ENCODE measurements at places on chromosomes 5 and 9.

- no peak for DNase-seq
Observed at GRCh38 chr5:40333459-40334241, 346.1 kb upstream of the PTGER4 start.

DNA sequence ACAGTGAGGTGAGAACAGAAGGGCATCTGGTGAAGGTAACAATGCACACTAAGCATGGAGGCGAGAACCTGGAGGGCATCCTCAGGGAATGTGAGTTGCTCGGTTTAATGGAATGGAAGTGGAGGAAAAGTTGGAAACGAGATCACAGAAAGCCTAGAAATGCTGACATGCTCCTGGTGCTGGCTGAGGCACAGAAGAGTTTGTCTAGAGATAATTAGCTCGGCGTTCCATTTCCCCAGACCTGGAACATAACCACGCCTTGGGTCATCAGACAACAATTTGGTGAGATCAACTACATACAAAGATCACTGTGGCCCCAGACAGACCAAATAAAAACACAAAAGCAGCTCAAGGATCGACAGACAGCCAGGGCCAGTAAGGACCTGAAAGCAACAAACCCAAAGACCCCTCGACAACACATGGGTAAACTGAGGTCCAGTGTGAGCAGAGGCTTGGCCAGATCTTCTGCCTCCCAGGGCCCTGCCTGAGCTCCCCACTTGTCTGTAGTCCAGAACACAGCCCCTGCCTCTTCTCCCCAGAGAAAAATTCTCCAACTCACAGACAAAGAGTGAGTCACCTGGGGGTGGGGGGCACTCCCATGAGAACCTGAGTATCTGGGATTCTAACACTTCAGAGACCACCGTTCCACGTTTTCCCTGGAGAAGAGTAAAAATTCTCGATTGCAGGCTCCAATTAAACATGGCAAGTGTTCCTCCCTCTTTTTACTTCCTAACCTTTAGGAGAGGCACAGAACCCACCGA is 52.5 kb downstream of the SHB start:
- no peak for DNase-seq

DNA sequence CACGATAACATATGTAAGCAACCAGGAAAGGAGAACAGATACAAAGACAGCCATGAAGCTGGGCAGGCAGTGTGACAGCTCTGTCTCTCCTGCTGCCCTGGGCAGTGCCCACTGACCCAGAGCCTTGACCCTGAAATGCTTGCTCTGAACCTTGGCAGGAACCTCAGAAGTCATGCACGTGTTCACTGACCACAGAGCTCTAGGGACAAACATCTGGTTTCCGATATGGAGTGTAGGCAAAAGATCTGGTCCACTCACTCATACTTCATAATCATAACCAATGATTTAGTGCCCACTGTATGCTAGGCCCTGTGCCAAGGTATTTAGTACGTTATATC is 102.6 kb downstream of the FSTL4 start:
- DNase-seq, result no peak

DNA sequence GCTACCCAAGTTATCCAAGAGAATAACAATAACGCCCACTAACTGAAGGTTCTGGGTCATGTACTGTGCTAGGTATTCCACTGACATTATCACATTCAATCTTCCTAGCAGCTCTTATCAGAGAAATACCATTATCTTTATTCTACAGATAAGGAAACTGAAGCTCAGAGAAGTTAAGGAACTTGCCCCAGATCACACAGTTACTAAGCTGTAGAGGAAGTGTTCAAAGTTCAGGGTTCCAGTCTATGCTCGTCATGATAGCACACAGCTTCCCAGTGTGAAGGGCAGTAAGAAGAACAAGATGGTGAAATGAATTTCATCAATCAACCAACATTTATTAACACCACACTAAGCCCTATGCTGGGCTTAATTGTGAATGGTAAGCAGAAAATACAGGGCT is 29.6 kb downstream of the ELOVL7 start:
- no peak for DNase-seq

- no peak for DNase-seq
Observed at GRCh38 chr9:91066042-91066415, 264.4 kb downstream of the SYK start.

DNA sequence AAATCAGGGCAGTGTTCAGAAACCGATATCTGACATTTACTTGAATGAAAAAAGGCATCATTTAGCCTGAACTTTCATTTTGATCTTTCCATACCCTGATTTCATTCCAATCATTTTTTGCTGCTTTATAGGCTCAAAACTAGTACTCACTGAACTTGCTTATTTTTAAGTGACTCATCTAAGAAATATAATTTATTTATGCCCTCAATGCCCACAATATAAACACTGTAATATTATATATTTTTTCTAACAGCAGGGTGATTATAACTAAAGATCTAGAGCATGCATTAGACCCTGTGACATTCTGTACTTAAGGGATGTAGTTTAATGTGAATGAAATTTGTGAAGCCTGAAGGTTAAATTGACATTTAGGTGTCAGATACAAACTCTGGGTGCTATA is 446.1 kb upstream of the CDH10 start:
- DNase-seq, result no peak

DNA sequence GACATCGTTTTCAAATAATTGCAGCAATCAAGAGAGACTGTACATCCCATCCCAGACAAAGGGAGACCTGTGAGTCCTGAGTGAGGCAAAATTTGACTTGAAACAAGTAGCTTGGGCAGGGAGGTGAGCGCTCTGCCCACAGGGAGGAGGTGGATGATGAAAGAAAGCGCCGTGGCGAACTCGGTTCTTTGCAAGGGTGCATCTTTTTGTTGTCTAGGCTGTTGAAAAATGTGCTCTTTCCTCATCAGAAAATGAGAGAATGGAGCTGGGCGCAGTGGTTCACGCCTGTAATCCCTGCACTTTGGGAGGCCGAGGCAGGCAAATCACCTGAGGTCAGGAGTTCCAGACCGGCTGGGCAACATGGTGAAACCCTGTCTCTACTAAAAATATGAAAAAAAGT is 150.5 kb downstream of the GAPVD1 start:
- no peak for DNase-seq

DNA sequence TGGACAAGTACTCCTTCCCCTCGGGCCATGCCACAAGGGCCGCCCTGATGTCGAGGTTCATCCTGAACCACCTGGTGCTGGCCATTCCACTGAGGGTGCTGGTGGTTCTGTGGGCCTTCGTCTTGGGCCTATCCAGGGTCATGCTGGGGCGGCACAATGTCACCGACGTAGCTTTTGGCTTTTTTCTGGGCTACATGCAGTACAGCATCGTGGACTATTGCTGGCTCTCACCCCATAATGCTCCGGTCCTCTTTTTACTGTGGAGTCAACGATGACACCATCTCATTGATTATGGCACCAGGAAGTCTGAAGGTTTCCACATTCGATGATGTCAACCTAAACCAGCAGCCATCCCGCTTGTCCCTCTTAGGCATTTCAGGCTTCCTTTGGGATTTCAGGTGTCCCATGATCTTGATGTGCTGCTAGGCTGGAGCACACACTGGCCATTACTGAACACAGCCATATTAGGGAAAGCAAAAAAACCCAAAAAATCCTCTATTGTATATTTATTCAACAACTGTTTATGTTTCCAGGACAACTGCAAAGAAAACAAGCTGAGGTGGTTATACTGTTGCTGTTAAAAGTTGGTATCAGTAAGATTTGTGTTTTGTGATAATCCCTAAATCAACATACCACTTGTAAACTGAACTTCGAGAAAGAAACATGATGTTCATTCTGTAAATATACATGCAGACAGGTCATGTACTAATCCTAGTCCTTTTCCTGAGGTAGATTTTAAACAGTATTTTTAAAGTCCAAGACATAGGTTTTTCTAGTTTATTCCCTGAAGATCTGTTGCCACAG is 1.1 kb downstream of the PLPP6 start:
- no peak for DNase-seq

- DNase-seq, result no peak
Observed at GRCh38 chr5:168472329-168472728, 13.9 kb upstream of the RARS1 start.

DNA sequence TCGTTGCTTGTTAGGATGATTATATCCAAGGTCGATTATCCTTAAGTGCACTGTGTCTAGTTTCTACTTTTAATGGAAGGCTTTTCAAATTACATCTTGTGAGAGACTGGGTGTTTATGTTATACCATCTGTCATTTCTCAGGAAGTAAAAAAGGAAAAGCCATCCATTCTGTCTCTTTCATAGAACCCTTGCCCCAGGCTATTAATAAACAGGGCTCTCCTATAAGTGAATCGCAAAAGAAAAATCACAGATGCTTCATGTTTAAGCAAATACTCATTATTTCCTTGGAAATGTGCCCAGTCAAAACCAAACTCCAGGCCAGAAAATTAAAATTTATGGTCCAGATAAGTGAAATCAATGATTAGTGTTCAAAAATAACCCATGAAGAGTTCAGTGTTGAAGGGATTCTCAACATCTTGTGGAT is 58.1 kb downstream of the STARD4 start:
- peak; percentile 96 for DNase-seq

GRCh38 chr5:95081500-95081960 is 203.4 kb downstream of the MCTP1 start:
- DNase-seq, result peak; percentile 36

DNA sequence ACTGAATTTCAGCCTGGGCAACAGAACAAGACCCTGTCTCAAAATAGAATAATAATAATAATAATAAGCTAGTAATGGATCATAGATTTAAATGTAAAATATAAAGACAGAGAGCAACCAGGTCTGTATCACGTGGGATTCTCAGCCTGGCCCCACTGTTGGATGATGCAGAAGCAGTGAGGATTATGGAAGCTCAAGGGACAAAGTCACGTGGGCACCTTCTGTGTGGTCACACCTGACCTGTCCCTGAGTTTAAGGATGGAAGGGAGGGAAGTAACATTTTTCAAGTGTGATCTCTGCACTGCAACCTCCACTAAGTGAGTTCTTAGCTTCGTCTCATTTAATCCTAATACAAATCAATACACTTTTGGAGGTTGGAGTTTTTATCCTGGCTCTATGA is 212.5 kb upstream of the IER5L start:
- DNase-seq, result no peak

DNA sequence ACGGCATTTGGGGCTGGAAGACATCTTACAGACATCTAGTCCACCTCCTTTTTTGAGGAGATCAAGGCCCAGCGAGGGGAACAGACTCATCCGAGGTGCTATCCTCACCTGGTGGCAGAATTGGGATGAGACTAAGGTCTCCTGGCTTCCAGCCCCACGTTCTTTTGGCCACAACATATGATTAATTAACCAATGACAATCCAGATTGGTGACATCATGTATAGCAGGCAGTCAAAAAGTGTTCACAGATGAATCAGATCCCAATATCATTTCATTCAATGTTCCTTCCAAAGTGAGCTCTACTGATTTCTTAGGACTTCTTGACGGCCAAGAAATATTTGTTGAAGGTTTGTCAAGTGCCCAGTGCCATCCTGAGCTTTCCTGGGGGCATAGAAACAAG is 3.9 kb downstream of the CFAP77 start:
- DNase-seq, result no peak

- DNase-seq, result peak; percentile 48
Observed at GRCh38 chr5:94192658-94193391, 425.6 kb downstream of the KIAA0825 start.

- DNase-seq, result no peak
Observed at GRCh38 chr9:129080298-129080600, 662 bp upstream of the DOLPP1 start.

GRCh38 chr5:128335339-128335738 is 202.7 kb downstream of the FBN2 start:
- no peak for DNase-seq

DNA sequence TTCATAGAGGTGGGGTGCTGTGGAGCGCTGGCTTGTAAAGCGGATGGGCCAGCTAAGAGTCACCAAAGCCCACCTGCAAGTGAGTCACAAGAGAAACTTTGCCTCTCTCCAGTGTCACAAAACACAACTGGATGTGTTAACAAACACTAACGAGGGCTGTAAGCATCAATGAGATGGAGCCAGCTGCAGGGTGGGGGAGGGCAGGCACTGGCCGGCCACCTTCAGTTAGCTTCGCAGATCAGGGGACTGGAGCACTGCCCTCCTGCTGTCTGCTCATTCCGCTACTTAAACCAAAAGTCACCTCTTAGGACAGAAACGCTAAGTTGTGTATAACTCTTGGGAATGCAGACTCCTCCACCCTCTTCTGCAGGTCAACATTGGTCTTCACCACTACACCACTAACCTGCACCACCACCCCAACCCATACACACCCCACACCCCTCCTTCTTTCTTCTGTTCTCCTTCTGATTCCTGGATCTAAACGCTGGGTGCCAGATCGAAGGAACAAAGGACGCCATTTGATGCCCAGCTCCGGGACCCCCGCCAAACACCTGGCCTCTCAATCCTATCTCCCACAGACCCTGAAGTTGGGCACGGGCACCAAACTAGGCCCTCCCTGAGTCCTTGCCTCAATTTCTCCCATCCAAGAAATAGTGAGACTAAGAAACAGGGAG is 2.1 kb downstream of the ARSI start:
- DNase-seq, result no peak

- no peak for DNase-seq
Observed at GRCh38 chr5:102368392-102368791, 72.3 kb upstream of the SLCO4C1 start.

- DNase-seq, result peak; percentile 56
Observed at GRCh38 chr5:111224561-111225345, 569 bp downstream of the CAMK4 start.

- DNase-seq, result no peak
Observed at GRCh38 chr5:32008746-32009145, 165.4 kb downstream of the GOLPH3 start.

DNA sequence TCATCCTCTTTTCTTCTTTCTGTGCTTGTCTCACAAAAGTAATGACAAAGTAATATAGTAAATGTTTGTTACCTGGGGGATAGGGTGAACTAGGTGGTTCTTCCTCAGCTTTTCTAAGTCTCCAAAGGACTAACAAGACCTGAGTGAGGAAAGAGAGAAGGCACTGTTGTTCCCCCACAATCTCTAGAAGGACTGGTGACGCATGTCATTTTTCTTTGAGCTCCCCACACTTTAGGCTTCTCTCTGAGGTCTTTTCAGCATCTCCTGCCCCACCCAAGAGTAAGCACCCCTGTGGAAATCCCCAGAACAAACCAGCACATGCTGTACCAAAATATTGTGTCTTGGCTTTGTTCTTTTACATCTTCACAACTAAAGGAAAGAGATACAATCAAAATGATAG is 2.4 kb upstream of the IL7R start:
- DNase-seq, result no peak

DNA sequence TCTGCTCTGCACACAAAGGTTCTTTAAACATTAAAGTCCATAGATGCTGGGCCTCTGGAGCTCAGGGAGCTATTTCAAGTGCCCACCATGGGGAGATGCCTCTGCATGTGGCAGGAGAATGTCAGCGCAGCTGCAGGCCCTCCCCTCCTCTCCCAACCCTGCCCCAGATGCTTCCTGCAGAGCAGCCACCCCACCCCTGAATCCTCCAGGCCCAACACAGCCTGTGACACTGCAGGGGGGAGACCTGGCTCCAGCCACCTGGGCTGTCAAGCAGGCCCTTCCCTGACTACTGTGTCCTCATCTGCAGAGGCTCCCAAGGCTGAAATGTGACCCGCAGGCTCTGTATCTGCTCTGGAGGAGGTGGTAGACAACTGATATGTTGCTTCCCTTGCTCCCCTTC is 213.9 kb downstream of the GABBR2 start:
- DNase-seq, result no peak

All from brain (organoid and tissue), 16 donors.